ENCODE measurements at places on chromosomes 7 and 10.

- DNase-seq, result no peak
Measured at GRCh38 chr10:103666762-103667150, 173.3 kb downstream of the NEURL1 start.

DNA sequence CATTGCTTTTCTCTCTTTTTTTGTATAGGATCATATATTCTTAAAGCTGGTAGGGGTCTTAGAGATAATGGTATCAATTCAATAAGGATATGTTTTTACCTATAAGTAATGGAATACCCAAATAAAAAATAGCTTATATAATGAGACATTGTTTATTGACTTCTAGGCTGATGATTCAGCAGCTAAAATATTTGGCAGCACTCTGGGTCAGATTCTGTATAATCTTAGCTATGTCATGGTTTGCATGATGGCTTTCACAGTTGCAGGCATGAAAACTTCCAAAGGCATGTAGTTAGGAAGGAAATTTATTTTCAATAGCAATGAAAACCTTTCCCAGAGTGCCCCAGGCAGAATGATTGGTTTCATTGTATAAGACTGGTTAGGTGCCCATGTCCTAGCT, 32.1 kb upstream of the A1CF start:
- no peak for DNase-seq

DNA sequence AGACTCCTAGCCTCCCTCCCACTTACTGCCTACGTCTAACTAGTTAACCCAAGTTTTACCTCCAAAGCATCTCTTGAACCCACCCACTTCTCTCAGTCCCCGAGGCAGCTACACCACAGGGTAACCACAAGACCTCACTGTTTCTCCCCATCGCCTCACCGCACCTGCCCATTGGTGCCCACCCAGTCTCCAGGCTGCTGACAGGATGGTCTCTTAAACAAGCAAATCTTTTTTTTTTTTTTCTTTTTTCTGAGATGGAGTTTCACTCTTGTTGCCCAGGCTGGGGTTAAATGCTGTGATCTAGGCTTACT, 47.0 kb downstream of the DENND2A start:
- no peak for DNase-seq

DNA sequence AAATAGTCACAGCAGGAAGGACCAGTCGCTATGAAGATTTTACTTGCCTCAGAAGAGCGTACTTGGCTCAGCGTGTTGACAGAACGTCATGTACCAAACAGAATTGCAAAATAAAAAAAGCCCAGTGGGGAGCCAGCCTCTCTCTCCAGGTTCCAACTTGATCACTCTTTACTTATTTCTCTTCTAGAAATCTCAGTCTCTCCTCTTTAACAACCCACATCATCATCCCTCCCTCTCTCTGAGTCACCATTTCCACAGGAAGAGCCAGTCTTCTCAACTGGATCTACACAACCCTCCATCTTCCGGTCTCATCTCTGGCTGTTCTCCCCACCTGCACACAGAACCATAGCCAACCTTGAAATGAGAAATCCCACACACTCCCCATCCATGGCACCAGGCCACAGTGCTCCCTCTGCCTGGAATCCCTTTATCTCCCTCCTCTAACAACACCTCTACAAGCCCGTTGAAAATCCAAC, 718.3 kb downstream of the GRID1 start:
- no peak for DNase-seq

- DNase-seq, result no peak
Measured at GRCh38 chr7:74216361-74216761, 6.6 kb downstream of the LAT2 start.

GRCh38 chr7:16171928-16172327, 249.4 kb downstream of the CRPPA start:
- no peak for DNase-seq

DNA sequence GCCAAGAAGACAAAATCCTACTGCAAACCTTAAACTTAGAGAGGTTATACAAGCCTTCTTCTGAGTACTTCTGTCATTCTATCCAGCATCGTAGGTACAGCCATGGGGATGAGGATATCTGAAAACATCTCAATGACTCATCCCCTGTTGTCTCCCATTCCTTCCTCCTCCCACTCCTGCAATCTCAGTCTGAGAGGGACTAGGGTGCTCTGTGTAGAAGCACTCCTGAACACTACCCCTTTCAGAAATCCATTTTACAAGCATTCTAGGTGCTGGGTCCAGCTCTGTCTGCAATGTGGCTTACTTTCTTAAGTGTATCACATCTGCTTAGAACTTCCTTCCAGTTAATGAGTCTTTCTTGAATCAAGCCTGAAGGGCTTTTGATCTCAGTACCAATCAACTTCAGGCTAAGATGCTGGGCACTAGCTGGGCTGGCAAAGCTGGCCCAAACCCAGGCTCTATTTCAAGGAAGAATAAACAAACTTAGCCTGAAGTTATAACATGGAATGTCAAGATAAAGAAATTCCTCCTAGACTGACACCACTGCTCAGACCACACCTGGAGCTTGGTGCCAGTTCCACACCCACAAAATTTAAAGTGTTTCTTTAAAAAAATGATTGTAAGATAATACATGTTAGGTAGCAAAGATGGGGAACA, 270.3 kb upstream of the AOAH start:
- no peak for DNase-seq

DNA sequence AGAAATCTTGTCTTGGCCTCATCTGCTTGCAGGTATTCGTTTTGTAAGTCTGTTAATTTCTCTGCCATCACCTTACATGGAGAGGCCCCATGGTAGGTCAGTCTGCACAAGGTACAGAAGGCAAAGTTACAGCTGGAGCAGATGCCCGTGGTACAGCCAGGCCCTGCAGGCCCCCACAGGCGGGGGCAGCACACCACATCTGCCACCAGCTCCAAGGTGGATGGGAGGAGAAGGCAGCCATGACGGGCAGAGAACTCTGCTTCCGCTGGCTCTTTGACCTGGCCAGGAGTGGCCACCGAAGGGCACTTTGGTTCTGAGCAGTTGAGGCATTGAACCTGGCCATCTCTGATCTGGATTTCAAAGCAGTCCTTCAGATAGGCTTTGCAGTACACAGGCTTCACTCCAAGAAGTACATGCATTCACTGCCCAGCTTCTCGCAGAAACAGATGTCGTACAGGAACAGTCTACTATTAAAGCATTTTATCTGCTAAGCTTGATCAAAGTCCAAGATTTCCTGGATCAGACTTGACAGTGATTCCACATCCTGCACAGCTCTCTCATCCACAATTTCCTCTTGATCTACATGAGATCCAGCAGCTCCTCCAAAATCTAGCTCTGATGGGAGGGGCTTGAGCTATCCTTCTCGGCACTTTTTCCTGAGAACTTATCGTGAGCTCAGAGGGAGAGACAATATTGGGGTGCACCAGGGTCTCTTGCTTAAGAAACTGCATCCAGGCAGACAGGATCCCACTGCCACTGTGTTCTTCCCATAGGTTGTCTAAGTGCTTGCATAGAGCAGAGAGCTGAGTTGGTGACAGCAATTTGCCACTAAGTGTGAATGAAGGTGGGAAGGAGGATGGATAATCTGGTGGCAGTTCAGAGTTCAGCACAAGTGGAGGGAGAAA, 120.7 kb downstream of the TRRAP start:
- no peak for DNase-seq

GRCh38 chr10:130371666-130372065, 235.5 kb downstream of the GLRX3 start:
- no peak for DNase-seq

- DNase-seq, result no peak
Measured at GRCh38 chr7:159112136-159113011, 32.3 kb downstream of the VIPR2 start.

Data from activated CD8-positive, alpha-beta memory T cell treated with anti-CD3 and anti-CD28 coated beads for 4 hours (primary cell).